ENCODE measurements at places on chromosomes 4 and X.

DNA sequence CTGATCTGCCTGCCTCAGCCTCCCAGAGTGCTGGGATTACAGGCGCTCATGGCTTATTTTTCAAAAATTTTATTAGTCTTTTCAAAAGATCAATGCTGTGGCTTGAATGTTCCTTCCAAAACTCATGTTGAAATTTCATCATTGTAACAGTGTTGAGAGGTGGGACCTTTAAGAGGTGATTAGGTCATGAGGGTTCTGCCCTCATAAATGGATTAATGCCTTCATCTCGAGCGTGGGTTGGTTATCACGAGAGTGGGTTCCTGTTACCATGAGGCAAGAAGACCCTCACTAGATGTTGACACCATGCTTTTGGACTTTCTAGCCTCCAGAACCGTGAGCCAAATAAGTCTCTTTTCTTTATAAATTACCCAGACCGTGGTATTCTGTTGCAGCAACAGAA is 30.3 kb downstream of the EIF2S3 start:
- no peak for DNase-seq

DNA sequence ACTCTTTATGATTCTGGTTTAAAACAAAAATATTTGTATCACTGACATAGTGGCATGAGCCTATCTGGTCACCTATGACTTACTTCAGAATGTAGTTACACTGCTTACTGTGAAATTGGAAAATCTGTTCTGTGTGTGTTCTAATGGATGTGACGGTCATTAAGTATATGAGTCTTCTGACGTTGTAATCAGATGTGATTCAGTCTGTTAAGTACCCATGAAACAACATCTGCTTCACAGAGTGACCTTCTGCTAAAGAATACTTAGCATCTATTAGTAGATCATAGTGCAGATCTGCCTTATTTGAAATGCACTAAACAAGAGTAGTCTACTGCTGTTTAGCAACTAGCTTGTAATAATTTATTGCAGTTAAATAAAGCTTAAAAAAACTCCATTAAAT is 317.1 kb downstream of the DCTD start:
- DNase-seq, result no peak

DNA sequence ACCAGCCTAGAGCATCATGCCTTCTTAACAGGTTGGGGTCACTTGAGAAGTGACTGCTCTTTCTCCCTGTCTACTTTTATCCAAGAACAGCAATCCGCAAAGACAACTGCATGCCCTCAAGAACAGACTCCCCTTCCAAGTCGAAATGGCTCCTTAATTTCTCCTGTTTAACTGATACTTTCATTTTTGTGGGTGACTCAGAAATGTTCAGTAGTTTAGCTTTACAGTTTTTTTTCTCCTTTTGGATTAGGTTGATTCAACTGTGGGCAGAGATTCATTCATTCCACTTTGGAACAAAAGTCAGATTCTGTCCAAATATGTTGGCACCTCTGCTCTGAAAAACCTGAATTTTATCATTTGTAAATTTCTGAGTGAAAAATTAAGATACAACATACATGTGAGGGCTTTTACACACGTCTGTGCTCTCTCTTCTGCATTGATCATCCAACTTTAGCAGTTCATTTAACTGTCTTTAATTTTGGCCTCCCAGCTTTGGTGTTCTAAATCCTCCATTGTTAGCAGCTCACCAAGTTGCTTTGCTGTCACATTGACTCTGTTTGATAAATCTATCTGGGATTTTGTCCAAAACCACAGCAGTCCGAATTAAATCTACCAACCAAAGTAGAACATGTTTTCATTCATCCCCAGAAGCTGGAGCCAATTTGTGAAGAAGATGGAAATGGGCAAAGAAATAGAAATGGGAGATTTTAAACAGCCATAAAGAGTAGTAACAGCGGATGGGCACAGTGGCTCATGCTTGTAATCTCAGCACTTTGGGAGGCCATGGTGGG is 50.0 kb downstream of the HOPX start:
- DNase-seq, result no peak

DNA sequence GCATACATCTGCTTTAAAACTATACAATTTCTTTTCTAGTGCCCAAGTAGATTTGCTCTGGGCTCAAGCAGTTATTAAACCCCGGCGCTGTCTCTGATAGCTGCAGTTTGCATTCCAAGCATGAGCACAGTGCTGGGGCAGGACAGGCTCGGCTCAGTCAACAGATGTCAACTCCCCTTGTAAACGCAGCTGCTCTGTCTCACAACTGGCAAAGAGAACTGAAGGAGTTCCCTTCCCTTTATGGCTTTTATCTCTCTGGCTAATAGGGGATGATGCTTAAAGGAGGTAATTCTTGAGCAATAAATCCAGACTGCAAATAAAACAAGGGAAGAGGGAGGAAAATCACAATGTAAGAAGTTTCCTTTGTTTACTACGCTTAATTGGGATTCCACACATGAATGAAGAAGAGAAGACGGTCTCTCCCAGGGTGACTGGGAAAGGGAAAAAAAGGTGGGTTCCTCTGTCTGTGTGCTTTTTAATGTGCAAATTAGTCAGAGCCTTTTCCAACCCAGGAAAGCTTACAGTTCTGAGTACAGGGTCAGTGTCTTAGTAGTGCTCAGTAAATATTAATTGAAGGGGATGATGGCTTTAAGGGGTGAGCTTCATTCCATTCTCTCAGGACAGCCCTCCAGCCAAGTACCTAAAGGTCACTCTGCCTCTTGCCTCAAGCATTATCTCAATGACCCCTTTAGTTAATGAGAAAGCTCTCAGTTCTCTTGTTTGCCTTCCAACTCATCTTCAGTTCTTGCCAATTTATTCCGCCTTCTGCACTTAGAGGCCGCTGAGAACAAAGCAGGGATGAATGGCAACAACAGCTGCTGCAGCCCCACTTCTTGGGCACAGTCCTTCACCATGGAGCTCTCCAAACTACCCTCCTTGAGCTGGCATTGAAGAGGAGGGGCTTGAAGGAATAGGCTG is 155.7 kb upstream of the JADE1 start:
- peak; percentile 53 for DNase-seq

DNA sequence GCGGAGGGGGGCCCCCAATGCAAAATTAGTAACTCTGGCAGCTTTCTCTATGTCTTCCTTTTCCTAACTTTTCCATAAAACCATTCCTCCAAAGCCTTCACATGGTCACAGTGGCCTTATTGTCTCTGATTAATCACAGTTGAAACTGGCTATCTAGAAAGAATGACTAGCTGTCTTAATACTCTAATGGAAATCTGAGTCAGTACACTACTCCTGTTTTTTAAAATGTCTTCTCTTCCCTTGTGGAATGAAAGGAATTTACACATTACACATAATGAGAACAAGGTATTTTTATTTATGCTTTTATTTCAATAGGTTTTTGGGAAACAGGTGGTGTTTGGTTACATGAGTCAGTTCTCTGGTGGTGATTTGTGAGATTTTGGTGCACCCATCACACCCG is 66.3 kb upstream of the PUDP start:
- no peak for DNase-seq

DNA sequence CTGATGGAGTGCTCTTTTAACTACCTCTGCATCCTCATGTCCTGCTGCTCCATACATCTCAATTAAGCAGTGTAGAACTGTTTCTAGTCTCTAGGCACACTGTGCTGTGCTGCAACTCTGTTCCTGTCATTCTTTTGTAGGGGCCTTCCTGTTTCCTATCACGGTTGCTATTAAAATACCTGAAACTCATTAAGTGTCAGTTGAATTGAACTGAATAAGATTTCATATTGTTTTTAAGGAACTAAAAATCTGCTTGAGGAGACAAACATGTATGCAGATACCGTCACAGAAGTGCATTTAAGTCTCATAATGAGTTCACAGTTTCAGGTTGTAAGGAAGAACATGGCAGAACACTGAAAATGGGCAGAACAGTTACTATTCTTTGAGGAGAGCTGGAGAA is 170.1 kb downstream of the LARP7 start:
- DNase-seq, result no peak
